Activated T-cell treated with anti-CD3 and anti-CD28 coated beads for 4 hours (primary cell): ENCODE measurements at places on chromosomes 4 and X.

DNA sequence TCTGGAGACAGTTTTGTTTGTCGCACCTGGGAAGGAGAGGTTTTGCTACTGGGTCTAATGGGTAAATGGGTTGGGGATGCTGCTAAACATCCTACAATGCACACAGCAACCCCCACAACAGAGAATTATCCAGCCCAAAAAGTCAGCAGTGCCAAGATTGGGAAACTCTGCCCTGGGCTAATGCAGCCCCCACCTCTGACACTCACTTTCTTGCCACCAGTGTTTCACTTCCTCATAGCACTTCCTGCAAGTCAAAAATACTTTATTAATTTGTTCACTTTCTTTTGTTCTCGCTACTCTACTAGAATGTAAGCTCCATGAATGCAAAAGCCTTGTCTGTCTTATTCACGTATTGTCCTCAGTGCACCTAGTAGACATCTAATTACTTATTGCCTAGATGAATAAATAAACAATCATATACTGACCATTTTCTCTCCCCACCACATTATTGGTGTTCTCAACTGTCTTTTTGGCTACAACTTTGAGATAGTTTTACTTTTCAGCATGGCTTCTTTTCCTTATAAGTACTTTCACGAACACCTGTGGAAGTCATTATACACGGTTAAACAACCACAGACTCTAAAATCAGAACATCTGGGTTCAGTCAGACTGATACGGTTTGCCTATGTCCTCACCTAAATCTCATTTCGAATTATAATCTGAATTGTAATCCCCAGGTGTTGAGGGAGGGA lies 82.0 kb upstream of the PITX2 start:
- DNase-seq: no peak

DNA sequence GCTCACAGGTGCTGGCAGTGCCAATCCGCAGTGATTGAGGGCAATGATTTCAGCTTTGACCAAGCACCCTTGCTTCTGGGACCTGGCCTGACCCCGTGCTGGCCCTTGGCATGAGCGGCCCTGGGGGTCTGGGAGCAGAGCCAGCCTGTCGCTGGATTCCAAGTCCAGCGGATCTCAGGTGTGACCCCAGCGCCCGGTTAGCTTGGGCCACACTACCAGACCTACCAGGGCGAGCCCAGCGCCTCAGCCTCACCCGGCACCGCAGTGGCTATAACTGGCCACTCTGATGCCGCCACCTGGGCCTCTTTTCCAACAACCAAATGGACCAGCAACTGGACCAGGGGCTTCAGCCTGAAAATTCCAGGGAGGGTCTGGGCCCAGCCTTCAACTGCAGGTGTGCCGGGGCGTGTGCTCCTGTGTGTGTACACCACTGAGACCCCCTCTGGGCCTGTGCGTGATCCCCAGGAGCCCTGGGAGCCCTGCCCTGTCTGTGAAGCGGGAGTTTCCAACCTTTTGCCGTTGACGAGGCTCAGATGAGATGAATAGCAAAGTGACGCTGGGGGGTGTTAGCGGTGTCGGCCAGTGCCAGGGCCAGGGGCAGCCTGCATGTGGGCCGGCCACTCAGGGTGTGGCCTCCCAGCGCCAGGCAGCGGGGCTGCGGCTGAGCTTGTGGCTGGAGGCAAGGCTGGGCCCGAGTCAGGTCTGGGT lies 658 bp downstream of the SH3TC1 start:
- no peak for DNase-seq

DNA sequence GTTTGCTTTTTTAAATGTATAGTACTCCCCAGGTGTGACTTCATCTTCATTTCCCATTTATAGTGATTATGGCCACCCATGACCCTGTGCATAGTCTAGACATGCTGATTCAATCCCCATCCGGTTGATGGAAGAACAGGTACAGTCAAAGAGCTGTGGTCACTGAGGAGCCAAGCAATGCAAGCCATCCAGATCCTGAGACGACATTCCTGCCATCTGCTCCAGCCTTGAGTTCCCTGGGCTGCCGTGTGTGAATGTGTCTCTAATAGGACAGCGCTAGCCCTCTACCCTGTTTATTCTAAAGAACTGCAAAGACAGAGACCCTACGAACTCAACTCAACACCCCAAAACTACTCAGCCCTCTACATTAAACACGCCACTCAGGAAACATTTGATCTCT lies 1.7 kb downstream of the KCNIP4 start:
- DNase-seq: no peak

DNA sequence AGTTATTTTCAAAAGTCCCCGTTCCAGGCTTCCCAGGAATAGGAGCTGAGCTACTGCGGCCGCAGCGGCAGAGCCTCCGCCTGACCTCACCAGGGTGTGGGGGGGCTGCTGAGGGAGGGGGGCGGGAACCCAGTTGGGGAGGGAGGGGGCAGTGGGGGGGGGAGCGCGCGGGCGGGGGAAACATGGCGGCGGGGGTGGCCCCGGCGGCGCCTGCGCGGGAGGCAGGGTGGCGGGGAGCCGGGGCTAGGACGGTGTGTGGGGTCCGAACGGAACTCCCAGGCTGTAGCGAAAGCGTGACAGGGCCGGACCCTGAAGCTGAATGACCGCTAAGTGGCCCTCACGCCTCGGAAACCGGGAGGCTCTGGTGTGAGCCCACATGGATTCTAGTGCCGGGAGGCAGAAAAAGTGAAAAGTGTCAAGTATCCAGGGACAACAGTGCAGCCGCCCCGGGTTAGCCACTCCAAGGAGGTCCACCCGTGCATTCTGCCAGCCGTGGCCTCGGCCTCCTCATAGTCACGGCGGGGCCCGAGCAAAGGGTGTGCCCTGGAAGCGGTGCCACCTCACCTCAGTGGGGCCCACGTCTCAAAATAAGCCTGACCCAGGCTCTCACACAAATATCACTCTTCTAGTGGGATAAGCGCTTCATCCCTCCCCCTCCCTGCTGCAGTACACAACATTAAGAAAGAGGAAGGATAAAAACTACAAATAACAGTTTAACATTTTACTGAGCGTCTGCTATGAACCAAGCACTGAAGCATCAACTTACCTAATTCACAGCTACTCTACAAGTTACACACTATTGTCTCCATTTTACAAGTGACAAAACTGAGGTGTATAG lies at the start of gene KLHL13:
TSS of gene KLHL13 (minus strand) at position 98 of the 838 bp plus-strand sequence. CDS start 88,337 bp downstream, outside the sequence.
- DNase-seq: no peak

DNA sequence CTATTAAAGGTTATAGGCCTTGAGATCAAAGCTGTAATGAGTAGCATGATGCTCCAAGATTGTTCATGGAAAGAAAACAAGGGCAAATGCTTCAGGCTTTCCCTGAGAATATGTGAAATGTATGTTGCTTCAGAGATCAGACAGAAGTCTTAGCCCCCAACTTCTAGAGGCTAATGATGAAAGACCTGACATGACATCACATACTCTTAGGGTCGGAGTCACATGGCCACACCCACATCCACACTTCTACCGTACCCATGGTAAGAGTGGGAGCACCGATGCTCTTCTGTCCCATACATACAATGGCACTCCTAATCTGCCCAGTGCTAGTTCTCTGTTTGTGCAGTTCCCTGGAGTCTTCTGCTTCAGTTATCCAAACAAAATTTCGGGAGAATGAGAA lies 111.9 kb upstream of the ACSL4 start:
- no peak for DNase-seq

DNA sequence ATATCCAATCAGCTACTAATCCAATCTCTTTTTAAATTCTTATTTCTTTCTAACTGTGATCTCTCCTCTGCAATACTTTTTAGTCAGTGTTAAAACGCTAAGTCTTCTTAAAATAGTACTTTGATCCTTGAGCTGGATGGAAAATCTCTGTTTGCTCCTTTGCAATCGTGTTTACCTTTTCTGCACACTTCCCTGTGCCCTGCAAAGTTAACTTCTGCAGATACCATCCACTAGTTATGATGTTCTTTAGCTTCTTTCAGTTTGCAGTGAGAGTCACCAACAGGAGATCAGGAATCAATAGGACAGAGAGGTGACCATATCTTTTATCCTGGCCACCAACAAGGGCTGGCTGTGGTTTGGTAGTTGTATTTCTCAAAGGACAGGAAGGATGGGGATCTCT lies 391.5 kb downstream of the GASK1B start:
- no peak for DNase-seq

GRCh38 chrX:136260776-136261175 lies 9.6 kb upstream of the MAP7D3 start:
- no peak for DNase-seq

- no peak for DNase-seq
These were observed 34.1 kb upstream of the HHIP start for GRCh38 chr4:144611850-144612249.

- no peak for DNase-seq
These were observed 17.2 kb downstream of the DHRSX start for GRCh38 chrX:2483398-2484060.

GRCh38 chr4:13821522-13821921 lies 194.0 kb upstream of the BOD1L1 start:
- DNase-seq: no peak

DNA sequence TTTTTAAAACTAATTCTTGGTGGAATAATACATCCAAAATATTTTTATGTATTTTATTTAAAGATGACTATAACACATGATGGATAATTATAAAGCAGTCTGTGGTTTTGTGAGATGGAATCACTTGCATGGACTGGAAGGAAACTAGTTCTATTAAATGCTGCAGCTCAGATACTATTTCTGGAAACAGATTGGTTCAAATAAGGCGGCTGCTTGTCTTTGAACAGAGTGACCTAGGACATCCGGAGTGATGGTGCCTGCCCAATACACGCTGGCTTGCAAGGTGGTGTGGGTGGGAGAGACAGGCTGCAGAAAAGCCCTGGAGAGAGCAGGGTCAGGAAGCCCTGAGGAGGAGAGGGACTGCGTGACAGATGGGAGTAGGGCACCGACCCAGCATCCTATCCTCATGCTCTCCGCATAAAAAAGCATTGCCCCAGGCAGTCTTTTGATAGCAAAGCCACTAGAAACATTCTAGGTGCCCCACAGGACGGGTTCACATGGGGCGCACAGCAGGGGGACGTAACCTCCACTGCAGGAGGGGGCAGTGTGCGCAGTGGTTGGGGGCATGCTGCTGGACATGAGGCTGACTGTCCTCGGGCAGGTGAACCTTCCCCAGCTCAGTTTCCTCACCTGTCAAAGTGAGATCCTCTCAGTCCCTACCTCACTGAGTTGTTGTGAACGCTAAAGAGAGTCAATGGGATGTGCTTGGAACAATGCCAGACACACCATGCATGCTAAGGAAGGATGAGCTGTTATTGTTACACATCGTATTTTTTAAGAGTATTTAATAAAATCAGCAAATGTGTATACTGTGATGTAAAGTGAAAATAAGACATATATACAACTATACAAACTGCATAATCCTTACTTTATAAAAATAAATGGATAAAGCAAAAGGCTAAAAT lies 71.3 kb downstream of the EVC2 start:
- no peak for DNase-seq

- DNase-seq: no peak
These were observed 713.8 kb upstream of the PABPC4L start for GRCh38 chr4:134915355-134915754.

DNA sequence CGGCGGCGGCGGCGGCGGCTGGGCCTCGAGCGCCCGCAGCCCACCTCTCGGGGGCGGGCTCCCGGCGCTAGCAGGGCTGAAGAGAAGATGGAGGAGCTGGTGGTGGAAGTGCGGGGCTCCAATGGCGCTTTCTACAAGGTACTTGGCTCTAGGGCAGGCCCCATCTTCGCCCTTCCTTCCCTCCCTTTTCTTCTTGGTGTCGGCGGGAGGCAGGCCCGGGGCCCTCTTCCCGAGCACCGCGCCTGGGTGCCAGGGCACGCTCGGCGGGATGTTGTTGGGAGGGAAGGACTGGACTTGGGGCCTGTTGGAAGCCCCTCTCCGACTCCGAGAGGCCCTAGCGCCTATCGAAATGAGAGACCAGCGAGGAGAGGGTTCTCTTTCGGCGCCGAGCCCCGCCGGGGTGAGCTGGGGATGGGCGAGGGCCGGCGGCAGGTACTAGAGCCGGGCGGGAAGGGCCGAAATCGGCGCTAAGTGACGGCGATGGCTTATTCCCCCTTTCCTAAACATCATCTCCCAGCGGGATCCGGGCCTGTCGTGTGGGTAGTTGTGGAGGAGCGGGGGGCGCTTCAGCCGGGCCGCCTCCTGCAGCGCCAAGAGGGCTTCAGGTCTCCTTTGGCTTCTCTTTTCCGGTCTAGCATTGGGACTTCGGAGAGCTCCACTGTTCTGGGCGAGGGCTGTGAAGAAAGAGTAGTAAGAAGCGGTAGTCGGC lies 528 bp downstream of the FMR1 start:
- no peak for DNase-seq

DNA sequence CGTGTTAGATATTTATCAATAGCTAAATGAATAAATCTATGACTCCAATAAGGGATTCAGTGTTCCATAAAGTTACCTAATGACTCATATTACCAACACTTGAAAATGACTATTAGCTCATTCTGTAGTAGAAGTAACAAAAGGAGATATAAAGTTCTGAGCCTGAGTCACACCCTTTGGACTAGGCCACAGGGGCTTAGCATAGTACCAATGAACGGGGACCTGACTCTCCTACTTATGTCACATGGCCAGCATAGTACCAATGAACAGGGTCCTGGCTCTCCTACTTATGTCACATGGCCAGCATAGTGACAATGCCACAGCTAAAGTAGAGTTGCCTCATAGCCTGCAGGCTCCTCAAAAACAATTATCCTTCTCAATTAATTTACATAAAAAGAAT lies 43.7 kb downstream of the MAGEB16 start:
- no peak for DNase-seq

DNA sequence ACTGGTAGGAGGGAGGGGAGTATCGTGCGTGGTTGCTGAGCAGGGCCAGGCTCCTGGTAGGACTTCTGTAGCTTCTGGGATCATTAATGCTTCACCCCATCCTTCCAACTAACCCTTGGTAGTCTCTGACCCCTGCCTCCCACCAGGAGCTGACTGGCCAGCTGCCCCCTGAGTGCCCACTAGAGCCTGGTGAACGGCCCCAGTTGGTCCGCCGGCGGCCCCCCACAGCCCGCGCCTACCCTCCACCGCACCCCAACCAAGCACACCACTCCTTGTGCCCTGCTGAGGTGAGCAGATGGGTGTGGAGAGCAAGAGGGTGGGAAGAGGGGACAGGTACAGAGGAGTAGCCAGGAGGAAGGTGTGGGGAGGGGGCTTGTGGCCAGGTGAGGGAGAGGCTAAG lies 4.9 kb downstream of the CCDC120 start:
- no peak for DNase-seq

GRCh38 chr4:51858605-51859202 lies 15.8 kb downstream of the DCUN1D4 start:
- DNase-seq: no peak
